ENCODE measurements at places on chromosomes 3 and 15.

- no peak for DNase-seq
These were observed 8.6 kb downstream of the ALS2CL start for GRCh38 chr3:46684891-46685290.

- DNase-seq: no peak
These were observed 54.0 kb upstream of the ABHD2 start for GRCh38 chr15:89034305-89034704.

GRCh38 chr15:37107071-37107743 is 6.9 kb upstream of the MEIS2 start:
- DNase-seq: no peak

DNA sequence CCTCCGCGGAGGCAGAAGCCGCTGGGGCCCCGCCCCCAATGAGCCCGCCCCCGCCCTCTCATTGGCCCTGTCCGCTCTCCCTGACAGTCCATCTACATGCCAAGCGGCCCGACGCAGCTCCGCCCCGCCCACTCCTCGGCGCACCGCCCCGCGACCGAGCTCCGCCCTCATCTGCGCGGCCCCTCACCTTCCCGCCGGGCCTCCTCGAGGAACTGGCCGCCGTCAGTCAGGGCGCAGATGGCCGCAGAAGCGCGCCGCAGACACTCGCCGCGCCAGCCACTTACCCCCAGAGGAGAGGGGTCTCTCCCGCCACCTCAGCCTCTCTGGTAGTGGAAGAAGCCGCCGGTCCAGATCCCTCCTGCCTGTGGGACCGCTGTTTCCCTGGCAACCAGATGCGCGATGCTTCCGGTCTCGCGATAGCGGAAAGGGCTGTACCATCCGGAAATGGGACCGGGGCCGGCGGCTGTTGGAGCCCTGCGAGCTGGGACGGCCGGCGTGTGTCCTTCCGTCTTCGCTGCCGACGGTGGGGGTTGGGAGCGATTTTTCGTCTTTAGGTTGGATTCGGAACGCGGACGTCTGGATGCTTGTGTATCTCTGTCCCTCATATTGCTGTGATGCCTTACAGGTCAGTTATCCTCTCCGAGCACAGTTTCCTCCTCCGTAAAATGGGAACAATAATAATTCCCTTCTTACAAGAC is at the start of gene FSIP1:
FSIP1 (minus strand) TSS at position 401 of the 698 bp plus-strand sequence. CDS start 6,317 bp downstream, outside the sequence.
- DNase-seq: peak; percentile 38

- DNase-seq: no peak
These were observed 301.4 kb downstream of the RBMS3 start for GRCh38 chr3:29582273-29582672.

DNA sequence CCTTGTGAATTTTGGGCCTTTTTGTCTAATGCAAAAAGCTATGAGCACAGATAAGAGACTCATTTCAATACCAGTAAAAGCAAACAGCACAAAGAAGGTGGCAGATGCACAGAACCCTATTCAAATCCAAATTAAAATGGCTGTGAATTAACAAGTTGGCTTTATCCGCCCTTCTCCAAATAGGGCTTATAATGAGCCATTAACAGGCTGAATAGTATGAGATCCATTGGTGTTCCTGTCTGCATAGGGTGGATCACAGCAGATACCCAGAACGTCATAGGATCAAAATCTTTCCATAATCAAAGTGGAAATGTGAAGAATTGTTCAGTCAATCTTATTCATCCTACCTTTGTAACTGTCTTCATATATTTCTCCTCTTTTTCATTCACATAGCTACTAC is 282.4 kb upstream of the UMPS start:
- no peak for DNase-seq

DNA sequence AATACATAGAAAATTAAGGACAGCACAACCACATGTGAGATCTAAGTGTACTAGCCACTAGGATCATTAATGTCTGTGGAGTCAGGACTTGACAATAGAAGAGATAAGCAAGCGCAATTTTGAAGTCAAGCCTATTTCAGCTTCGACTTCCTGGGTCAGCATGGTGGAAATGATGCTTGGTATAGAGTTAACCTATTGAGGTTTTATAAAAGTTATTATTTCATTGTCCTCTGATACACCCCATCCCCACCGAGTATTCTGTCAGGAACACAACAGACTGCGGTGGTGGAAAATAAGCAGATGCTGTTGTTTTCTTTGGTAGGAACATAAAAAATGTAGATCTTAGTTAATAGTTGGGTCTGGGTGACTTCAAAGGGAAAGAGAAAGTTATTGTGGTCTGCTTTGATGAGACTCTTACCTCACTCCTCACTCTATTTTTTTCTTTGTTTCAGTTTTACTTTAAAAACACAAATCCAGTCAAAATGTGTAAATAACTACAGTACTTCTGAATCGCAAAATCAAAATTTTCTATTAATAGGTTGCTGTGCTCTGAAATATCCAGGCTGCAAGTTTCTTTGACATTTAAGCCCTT is 82.1 kb downstream of the IL5RA start:
- no peak for DNase-seq

DNA sequence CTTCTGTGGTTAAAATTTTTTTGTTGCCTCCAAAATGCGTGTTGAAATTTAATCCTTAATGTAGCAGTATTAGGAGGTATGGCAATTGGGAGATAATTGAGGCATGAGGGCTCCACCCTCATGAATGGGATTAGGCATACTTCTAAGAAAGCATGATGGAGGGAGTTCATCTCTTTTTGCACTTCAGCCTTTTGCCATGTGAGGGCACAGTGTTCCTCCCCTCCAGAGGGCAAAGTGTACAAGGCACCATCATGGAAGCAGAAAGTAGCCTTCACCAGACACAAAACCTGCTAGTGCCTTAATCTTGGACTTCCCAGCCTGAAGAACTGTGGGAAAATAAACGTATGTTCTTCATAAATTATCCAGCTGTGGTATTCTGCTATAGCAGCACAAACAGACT is 429.5 kb downstream of the ZIC1 start:
- DNase-seq: no peak

DNA sequence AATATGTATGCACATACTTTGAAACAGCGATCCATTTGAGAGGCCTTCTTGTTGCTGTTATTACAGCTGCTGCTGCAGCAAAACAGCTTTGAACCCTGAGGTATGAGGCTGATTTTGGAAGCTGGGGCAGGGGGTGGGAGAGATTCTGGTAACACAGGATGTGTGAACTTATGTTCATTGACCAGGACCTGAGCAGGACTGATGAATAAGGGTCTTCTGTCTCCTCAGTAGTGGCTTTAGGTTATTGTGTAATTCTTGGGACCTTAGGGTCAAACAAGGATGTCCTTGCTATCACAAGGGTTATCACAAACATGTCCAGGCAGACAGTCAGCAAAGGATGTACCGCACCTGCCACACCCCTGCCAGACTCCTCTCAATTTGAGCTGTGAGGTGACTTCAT is 41.6 kb downstream of the CTDSPL start:
- no peak for DNase-seq

GRCh38 chr3:72041511-72041910 is 256.6 kb upstream of the PROK2 start:
- no peak for DNase-seq

GRCh38 chr15:89749951-89750559 is 994 bp downstream of the MESP1 start:
- no peak for DNase-seq

- no peak for DNase-seq
These were observed 522.2 kb downstream of the FHIT start for GRCh38 chr3:60729056-60729455.

DNA sequence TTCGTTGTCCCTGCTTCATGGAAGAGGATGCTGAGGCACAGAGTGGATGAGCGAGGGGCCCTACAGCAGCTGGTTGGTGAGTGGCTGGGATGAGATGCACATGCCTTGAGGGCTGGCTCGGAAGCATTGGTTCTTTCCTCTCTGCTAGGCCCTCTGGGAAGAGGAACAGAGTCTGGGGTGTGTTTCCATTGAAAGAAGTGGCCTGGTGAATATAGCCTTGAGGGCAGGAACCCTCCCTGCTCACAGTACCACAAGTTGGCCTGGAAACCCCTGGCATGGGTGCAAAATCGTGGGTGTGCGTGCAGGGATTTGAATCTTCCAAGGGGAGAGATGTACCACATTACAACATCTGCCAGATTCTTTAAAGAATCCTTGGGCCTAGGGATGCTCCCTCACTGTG is 37.6 kb upstream of the ANKRD34C start:
- no peak for DNase-seq

DNA sequence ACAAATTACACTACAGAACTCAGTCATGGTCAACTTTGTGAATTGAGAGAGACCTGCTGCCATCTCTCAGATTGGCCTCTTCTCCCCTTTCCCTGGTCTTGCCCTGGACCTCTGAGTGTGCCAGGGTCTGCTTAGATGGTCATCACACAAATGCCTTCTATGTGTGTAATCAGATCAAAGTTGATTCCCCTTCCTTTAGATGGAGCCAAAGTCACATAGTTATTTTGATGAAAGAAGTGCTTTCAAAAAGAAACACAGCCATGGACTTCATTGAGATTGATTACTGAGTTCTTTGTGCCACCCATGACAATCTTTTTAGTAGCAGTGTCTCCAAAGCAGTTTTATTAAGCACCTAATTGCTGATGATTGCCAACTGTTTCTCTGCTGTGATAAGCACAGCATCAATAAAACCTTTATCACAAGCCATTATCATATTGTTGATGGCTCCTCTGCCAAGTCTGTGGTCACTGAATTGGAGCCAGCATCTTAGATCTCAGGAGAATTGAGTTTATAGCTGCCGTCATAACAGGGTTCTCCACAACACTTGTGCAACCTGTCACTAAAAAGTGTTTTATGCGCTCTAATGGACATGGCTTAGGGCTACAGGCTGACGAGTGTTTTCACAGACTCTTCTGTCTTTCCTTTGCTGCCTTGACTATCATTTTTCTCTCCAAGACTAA is 149.7 kb upstream of the NUDT16 start:
- DNase-seq: peak; percentile 67

GRCh38 chr3:1228289-1228688 is 135.5 kb downstream of the CNTN6 start:
- DNase-seq: no peak

DNA sequence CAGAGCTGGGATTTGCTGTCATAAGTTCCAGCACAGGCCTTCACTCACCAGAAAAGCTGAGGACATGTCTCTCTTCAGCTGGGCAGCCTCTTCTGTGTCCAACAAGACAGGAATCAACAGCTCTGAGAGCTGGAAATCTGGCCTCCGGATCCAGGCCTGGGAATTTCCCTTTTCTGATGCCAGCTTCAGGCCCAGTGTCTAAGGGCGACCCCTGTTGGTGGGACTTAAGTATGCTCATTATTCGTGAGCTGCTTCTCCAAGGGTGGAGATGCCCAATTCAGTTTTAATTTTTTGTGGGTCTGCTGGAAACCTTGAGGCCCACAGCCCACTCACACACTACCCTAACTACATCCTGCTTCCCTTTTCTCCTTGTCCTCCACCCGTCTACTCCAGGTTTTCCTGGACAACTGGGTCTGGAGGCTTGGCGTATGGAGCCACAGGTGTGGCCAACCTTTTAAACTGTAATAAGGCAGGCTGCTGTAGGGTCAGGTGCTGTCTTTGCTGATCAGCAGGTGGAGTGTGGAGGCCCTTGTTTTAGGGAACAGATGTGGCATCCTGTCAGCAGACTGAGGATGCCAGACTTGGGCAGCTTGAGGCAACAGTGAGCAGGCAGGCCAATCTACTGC is 2.6 kb upstream of the CEMIP start:
- no peak for DNase-seq

DNA sequence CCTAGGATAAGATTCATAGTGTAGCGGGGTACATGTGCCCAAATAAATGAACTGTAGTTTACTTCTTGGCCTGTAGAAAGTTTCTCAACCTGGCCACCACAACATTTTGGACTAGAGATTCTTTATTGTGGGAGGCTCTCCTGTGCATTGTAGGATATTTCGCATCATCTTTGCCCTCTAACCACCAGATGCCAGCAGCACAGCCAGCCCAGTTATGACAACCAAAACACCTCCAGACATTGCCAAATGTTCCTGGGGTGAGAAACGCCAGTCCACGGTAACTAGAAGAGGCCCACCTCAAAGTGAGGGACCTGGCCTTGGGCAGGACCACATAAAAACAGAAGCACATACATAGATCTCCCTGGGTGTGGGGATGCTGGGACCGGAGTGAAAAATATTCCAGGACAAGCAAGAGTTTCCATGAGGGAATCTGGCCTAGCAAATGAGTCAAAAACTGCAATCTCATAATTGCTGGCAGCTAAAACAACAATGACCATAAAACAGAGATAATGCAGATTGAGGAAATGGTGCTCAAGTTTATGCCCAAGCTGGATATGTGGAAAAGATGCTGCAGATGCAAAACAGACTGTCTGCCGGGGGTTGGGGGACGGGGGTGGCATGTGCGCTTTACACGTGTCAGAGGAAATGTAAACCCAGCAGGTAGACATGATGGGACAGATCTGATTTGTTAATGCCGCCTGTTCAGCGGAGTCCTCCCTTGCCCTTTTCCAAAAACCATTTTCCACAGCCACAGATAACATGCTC is 39.7 kb downstream of the ARHGEF3 start:
- DNase-seq: no peak

- DNase-seq: no peak
These were observed 162.4 kb upstream of the PPP2R3A start for GRCh38 chr3:135803028-135803692.

DNA sequence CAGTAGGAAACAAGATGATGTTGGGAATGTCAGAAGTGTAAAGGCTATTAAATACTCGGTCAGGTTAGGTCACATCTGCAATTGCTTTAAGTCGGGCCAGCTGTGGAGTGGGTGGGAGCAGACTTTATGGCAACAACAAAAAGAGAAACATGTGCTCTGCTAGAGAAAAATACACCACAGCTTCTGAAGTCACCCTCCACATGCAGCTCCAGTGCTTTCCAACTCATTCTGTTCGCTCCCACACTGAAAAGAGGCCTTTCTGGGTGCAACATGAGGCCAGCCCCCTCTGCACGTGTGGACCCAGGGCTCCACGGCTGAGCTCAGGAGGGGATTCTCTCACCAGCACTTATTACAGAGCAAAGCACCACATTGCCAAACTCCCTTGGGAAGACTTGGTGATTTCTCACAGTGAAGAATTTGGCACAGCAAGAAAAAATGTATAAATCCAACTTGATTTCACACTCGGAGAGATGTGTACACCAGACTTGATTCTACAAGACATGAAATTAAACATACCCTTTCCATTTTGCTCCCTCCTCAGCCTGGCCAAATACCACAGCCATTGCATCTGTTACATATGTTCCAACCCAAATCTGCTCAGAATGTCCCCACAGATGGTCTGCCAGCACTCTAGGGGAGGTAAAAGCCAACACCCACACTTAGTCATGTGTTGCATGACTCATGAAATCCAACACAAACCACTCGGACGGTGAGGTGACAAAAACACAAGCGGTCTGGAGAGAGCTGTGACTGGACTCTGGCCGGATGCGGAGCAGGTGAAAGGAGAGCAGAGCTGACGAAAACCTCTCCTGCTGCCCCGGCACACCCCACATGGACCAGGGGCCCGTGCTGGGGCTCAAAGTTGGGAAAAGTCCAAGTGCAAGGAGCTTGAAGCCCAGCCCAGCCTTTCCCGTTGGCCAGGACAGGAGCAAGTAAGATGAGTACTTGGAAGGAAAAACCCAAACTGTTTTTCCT is 74.6 kb downstream of the ITGB5 start:
- DNase-seq: no peak

GRCh38 chr3:128804811-128805155 is 74.6 kb upstream of the ACAD9 start:
- no peak for DNase-seq
